ENCODE measurements at places on chromosomes 5 and 9. TPM values are rescaled to one million over a fixed set of nuclear protein-coding genes. Genes with fewer than 3 reads are reported as not detected.

Gene SUSD3
- total RNA-seq = 31.7 TPM

Gene SMU1
- 28.8 TPM for total RNA-seq

DNA sequence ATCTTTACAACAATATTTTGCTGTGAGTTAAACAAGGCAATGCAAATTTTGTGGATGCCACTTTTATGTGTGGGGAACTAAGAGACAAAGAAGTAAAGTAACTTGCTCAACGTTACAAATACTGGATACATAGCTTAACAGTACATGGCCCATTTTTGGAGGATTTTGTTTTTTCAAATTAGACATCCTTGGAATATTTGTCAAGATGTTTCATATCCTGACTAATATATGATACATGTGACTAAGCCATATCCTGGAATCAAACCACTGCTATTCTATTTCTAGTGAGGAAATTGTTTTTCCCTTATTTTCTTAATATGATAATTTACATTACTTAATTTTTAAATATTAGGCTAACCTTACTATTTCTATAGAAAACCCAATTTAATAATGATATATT lies 529.8 kb downstream of the DMRTA1 start:
- no peak for DNase-seq
- H3K4me3 ChIP-seq = no peak overlapping the region
- H3K27me3 ChIP-seq = no peaks in the 10 kb centered on the region
- no peaks in the 10 kb centered on the region for H3K4me1 ChIP-seq
- no peak overlapping the region for H3K27ac ChIP-seq

GRCh38 chr9:23557689-23558088 lies 268.4 kb downstream of the ELAVL2 start:
- H3K4me1 ChIP-seq = no peaks in the 10 kb centered on the region
- H3K36me3 ChIP-seq = no peaks in the 10 kb centered on the region
- DNase-seq = no peak
- H3K27me3 ChIP-seq = no peaks in the 10 kb centered on the region

- no peak overlapping the region for H3K4me3 ChIP-seq
- DNase-seq = no peak
- H3K4me1 ChIP-seq = peaks cover 29% of the 10 kb centered on the region
- H3K36me3 ChIP-seq = peaks cover 35% of the 10 kb centered on the region
Measured at GRCh38 chr5:72235725-72236124, 84.3 kb downstream of the MRPS27 start.

- peaks cover 21% of the 10 kb centered on the region for H3K36me3 ChIP-seq
- no peak for DNase-seq
- H3K27me3 ChIP-seq = no peaks in the 10 kb centered on the region
- H3K27ac ChIP-seq = no peak overlapping the region
Measured at GRCh38 chr5:143177263-143177983, 226.1 kb downstream of the NR3C1 start.

DNA sequence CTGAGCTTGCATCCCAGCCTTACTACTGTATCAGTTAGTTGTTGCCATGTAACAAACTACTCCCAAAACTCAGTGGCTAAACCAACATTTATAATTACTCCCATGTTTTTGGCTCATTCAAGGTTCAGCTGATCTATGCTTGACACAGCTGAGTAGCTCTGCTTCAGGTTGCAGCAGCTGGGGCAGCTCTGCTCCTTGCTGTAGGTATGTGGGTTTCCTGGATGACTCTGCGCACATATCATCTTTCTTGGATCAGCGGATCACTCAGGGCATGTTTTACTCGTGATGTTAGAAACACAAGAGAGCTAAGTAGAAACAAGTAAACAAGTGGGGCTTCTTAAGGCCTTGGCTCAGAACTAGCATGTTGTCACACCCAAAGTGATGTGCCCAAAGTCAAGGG lies 15.1 kb downstream of the TEK start:
- H3K27me3 ChIP-seq = peaks cover 1% of the 10 kb centered on the region
- H3K4me3 ChIP-seq = no peak overlapping the region
- no peaks in the 10 kb centered on the region for H3K4me1 ChIP-seq

- H3K27ac ChIP-seq = no peak overlapping the region
- no peaks in the 10 kb centered on the region for H3K4me1 ChIP-seq
- no peak for DNase-seq
- no peak overlapping the region for H3K4me3 ChIP-seq
- H3K27me3 ChIP-seq = no peaks in the 10 kb centered on the region
Measured at GRCh38 chr9:37324261-37324683, 98.2 kb upstream of the GRHPR start.

GRCh38 chr5:171957591-171958251 lies 48.7 kb downstream of the FBXW11 start:
- H3K27ac ChIP-seq = peak overlapping the region; percentile 59
- H3K4me3 ChIP-seq = peak overlapping the region; percentile 23
- no peak for DNase-seq
- H3K4me1 ChIP-seq = peaks cover 64% of the 10 kb centered on the region
- peaks cover 5% of the 10 kb centered on the region for H3K36me3 ChIP-seq

DNA sequence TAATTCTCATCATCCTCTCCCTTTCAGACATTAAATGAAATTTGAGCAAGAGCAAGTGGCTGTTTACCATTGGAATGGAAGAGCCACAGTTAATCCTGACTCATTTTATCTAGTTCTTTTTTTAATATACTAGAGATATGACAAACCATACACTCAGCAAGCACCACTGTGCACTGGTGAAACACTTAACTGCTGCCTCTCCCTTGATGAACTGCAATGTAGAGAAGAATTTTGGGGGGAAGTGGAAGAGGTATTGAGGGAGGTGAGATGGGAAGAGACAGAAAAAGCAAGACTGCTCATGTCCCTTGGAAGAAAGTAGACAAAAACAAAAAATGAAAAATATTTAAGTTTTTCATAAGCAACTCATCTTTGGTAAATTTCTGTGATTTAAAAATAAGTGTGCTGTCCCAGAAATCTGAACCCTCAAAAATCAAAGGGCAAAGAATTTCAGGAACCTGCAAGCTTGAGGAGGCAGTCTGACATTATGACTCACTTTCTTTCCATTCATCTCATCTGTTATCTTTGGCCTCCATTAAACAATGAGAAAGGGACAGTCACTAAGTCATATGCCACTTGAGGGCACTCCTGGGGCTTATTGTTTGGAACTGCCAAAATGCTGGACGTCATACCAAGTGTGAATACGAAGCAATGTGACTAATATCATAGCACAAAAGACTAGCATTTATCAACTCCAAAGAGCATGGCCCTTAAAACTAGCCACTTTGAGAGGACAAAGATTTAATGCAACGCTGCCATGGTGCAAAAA lies 566.8 kb upstream of the DMAC1 start:
- no peaks in the 10 kb centered on the region for H3K27me3 ChIP-seq
- no peaks in the 10 kb centered on the region for H3K36me3 ChIP-seq
- no peak overlapping the region for H3K27ac ChIP-seq
- no peak for DNase-seq
- H3K4me1 ChIP-seq = peaks cover 9% of the 10 kb centered on the region
- no peak overlapping the region for H3K4me3 ChIP-seq

DNA sequence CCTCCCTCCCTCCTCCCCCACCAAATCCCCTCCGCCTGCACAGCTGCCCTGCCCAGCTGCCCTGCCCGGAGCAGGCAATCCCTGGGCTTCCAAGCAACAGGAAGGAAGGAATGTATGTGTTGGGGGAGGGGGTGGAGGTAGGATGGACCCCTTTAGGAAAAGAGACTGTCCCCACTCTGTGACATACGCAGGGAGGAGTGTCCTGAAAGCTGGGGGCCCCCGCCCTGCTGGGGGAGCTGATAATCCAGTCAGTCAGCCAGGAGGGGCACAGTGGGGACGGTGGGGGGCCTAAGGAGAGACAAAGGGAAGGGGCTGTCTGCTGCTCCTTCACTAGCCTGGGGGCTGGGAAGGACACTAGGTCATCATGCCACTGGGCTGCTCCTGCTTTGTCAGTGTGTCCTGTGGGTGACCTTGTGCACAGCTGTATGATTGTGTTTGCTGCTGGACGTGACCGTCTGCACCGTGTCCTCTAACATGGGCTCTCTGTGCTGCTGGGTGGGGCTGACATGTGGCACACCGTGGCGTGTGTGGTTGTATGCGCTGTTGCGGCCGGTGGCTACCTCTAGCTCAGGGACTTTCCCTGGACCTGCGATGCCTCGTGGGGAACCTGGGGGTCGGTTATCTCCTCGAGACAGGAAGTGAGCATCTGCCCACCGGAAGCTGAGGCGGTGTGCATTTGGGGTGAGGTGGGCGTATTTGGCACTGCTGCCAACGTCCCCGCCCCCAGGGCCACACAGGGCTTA lies 3.0 kb downstream of the N4BP3 start:
- H3K36me3 ChIP-seq = no peaks in the 10 kb centered on the region
- peak overlapping the region; percentile 71 for H3K27ac ChIP-seq
- peaks cover 30% of the 10 kb centered on the region for H3K27me3 ChIP-seq
- DNase-seq = peak; percentile 54
- peaks cover 37% of the 10 kb centered on the region for H3K4me1 ChIP-seq

DNA sequence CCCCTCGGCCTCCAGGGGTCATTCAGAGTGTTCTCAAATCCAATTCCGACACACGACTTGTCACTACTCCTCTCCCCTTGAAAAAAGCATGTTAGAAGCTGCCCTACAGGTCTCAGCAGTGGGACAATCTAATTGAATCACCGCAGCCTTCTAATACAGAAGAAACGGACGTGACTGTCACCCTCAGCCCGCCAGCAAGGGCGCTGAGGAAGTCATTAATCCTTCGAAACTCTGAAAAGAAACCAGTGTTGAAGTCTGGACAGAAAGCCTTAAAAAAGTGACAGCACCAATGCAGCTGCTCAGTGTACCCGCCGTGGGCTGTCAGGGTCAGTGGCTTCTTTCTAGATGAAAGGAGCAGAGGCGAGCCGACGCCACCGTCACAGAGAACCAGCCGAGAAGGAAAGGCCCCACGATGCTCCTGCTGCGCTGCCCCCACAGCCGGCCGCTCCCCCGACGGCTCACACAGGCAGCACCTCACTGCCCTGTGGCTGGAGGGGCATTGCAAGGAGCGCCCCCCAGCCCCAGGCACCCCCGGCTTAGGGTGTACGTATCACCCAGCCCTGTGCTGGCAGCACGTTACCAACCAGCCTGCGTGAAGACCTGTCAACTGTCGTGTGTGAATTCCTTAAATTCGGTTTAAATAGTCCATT lies 5.7 kb downstream of the BRD3OS start:
- no peak for DNase-seq
- H3K36me3 ChIP-seq = peaks cover 12% of the 10 kb centered on the region
- no peaks in the 10 kb centered on the region for H3K4me1 ChIP-seq

DNA sequence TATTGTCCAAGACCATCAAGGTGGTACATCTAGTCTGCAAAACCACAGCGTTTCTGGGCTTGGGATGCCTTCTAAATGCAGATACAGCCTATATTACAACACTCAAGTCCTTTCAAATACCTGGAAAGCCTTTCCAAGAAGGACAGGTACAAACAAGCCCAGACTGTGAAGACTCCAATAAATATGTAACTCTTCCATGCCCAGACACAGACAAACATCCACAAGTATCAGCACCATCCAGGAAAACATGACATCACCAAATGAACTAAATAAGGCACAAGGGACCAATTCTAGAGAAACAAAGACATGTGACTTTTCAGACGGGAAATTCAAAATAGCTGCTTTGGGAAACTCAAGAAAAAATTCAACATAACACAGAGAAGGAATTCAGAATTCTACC lies 152.7 kb upstream of the POC5 start:
- H3K4me1 ChIP-seq = no peaks in the 10 kb centered on the region
- H3K36me3 ChIP-seq = no peaks in the 10 kb centered on the region
- peaks cover 2% of the 10 kb centered on the region for H3K27me3 ChIP-seq
- no peak overlapping the region for H3K4me3 ChIP-seq

DNA sequence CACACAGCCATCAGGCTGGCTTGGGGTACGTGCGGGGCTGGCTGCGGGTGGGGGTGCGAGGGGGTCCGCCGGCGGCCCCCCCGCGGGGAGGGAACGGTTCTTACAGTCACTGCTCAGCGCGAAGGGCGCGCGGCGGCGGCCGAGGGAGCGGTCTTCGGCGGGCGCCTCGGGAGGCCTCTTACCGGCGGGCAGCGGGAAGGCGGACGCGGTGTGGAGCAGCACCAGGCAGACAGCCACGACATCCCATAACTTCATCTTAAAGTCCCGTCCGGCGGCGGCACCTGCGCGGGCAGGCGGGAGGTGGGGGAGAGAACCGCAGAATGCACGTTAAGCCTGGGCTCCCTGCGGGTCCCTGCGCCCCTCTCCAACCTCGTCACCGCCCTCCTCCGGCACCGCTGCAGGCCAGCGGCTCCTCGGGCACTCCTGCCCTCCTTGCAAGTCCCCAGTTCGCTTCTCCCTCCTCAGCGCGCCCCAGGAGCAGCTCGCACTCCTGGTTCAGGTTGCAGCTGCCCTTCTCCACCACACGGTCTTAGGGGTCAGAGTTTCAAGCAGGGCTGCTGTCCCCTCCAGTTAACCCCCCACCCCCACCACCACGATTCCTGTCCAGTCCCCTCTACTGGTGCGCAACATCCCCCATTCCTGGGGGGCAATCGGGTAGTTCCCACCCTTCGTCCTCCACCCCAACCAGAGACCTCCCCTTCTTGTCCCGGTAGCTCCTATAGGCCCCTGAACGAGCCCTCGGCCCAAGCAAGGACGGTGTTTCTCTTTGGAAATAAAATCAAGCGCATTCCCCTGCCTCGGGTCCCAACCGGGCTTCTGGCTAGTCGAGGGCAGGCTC lies 5.1 kb downstream of the GDNF start:
- H3K4me3 ChIP-seq = no peak overlapping the region
- H3K4me1 ChIP-seq = peaks cover 20% of the 10 kb centered on the region
- DNase-seq = no peak
- H3K27me3 ChIP-seq = peaks cover 73% of the 10 kb centered on the region
- peaks cover 2% of the 10 kb centered on the region for H3K36me3 ChIP-seq

DNA sequence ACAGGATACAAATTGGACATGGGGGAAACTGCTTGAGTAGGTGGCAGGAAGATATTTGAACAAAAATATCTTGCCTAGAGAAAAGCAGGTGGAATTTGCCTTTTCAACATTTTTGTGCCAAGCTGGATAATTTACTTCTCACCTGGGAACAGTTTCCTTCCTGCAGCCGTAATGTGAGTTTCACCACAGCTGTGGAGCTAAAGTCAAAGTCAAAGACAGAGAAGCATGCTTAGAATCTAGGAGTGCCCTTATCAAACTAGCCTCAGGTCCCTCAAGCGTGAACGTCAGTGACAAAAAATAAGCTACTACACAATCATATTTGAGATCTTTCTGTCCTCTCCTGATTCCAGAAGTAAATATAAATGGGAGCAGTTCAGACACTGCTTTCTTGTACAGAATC lies 588.9 kb downstream of the MAT2B start:
- no peaks in the 10 kb centered on the region for H3K27me3 ChIP-seq
- H3K4me3 ChIP-seq = no peak overlapping the region
- no peaks in the 10 kb centered on the region for H3K36me3 ChIP-seq
- DNase-seq = no peak
- H3K4me1 ChIP-seq = no peaks in the 10 kb centered on the region
- no peak overlapping the region for H3K27ac ChIP-seq

DNA sequence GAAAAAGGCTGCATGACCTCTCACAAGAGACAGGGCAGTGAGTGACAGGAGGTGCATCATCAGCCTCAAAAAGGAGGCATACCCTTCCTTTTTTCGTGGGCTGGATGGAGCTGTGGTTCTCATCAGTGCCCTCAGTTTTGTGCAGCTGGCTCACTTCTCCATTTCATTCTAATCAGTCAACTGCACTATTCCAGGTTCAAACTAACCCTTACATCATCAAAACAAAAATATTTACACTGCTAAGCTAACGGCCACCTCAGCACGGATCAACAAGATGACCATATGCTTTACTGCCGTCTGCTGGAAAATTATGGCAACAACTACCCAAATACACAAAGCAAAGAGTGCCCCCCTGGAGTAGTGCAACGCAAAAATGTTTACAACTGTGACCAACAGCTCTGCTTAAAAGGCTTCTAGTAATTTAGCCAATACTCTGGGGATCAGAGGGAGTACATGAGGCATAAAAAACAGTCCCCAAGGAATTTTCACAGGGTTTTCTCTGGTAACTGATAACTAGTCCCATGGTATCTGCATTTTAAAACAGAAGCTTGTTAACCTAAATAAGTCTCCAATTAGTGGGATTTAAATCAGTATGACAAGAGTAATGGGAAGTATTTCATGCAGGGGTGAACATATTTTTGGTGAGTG lies 10.8 kb downstream of the KCNV2 start:
- no peaks in the 10 kb centered on the region for H3K27me3 ChIP-seq
- H3K27ac ChIP-seq = no peak overlapping the region
- no peak for DNase-seq
- no peak overlapping the region for H3K4me3 ChIP-seq

Measured in activated T-helper 1 cell treated with anti-CD3 and anti-CD28 coated beads, Interleukin-12 subunit alpha, Interleukin-12 subunit beta, Interleukin-2, Interleukin-4 antibody, amounts not matched to agents 30 ng/mL and 10 ng/mL and 1 ng/mL, durations not matched to agents 14 hours and 24 hours and 36 hours (primary cell).